Renal cortex interstitium (tissue), 15 donors: ENCODE measurements at places on chromosomes 2 and 18. TPM values are rescaled to one million over a fixed set of nuclear protein-coding genes. Genes with fewer than 3 reads are reported as not detected.

- no peak for DNase-seq
Observed at GRCh38 chr2:190367091-190367490, 23.7 kb downstream of the INPP1 start.

- no peak for DNase-seq
Observed at GRCh38 chr18:77151033-77151771, 18.6 kb upstream of the MBP start.

DNA sequence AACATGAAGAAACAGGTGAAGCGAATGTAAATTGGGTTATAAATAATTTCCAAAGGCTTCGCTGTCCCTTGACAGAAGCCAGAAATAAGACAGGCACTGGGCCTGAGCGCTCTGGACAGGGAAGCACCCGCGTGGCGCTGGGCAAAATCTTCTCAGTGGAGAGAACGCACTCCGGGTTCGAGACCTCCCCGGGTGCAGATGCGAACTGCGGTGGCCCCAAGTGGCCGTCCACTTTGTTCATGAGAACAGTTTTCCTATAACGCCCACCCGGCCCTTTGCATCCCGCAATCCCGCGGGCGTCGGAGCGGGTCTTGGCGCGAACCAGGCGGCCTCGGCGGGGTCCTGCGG, 651 bp upstream of the DPYSL5 start:
- DNase-seq = no peak

DNA sequence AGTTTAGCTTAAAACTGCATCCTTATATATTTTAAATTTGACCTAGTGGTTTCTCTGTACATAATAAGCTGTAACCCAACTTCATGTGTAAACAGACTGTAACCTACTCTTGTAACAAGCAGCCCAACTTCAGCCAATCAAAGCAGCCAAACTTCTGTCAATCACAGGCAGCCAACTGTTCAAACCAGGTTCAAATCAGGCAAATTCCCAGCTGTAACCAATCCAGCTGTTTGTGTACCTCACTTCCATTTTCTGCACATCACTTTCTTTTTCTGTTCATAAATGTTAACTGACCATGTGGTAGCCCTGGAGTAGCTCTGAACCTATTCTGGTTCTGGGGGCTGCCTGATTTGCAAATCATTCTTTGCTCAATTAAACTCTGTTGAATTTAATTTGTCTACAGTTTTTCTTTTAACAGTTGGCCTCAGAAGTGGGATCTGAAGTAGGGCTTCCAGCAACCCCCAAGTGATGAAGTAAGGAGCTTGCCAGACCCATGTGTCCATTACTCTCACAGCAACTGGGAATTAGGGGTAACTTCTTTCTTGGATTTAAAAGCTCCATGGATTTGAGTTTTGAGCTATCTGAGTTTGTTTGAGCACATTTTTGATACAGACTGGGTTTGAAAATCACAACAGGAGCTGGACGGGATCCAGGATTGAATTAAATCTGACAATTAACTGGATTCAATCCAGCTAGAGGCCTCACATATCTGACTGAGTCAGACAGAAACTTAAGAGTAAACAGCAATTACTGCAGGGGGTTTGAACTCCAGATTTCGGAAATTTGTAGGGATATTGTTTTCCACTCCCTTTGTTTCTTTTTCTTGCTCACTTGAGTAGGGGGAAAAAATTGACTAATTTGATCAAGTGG, 1569.7 kb upstream of the SLC39A10 start:
- DNase-seq = no peak

DNA sequence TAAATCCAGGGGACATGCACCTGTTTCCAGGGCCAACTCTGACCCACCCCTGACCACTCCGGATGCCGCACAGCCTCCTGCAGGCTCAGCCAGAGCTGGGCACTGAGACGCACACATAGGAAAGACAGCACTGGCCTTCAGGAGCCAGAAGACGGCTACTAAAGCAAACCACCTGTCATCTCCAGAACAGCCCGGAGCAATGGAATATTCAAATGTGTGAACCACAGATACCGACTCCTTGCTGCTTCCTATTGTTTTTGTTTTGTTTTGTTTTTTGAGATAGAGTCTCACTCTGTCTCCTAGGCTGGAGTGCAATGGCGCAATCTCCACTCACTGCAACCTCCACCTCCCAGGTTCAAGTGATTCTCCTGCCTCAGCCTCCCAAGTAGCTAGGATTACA, 94.0 kb downstream of the LAMA1 start:
- no peak for DNase-seq

The C2orf66 gene
- 0.71 TPM for polyA plus RNA-seq

- no peak for DNase-seq
Observed at GRCh38 chr2:217223222-217223930, 363.5 kb upstream of the TNP1 start.

- DNase-seq = no peak
Observed at GRCh38 chr2:42928692-42929545, 136.5 kb upstream of the HAAO start.

- DNase-seq = no peak
Observed at GRCh38 chr2:70939001-70939838, 3.5 kb downstream of the ATP6V1B1 start.

DNA sequence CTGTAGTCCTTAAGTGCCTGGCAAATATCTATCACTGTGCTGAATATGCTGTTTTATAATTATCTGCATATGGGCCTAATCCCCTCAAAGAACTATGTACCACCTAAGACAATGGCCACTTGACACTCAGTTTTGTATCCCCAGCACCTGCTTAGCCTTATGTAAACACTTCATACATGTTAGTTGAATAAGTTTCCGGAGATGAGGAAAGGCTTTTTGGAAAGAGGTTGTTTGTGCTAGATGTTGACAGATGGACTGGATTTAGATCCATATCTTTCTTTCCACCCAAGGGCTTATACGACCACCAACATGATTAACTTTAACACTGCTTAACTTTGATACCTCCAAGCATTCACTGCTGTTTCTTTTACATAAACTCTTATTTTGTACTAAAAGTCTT, 63.3 kb downstream of the FAM228A start:
- DNase-seq = no peak

The LBX2 gene
- 4.7 TPM for polyA plus RNA-seq

DNA sequence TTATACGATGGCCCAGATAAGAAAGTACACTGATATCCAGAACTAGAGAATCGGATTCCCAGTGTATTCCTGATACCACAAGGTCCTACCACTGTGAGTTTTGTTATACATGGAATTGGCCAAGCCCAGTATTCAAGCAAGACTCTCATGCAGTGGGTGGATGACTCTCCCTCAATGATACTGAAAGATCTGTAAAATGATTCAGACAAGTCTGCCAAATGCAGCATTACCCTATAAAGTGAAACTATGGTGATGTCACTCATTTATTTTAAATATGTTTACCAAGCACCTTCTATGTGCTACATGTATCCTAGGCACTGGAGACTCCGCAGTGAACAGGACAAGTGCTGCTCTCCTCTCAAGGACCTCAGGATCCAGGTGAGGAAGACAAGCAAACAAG, 22.6 kb downstream of the MYO5B start:
- DNase-seq = no peak

The CHN1 gene
- 28.9 TPM for polyA plus RNA-seq

DNA sequence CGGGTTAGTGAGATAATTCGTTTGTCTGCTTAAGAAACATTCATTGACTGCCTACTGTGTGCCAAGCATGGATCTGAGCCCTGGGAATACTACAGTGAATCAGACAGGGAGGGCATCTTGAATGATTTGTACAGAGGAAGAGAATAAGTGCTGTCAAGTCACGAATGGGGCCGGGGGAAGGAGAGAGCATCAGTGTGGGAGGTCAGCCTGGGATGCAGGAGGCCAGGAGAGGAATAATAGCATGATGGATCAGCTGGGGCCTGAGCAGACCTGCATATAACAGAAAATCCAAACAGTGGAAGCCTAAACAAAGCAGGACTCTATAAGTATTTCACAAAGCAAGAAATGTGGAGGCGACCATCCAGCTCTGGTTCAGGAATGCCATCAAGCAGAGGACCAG, 55.4 kb upstream of the PAX8 start:
- no peak for DNase-seq

The ANTXR1 gene
- polyA plus RNA-seq = 89.0 TPM

DNA sequence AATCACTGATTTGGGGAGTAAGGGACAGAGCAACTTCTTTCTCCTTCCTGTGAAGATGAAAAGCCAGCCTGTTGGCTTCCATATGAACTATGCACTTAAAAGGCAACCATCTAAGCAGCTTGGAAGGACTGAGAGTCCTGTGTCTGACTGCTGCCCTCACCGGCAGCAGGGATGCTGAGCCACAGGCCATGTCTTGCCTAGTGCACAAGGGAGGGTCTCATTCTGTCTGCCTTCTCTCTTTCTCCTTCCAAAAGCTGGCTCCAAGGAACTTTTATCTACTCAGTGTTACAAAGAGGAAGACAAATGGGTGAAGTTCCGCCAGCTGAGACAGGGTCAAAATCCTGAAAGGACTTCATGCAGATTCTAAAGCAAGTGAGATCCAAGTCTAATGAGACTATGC, 146.3 kb downstream of the MTCL1 start:
- DNase-seq = no peak

The SGO2 gene
- 19.2 TPM for polyA plus RNA-seq

- DNase-seq = no peak
Observed at GRCh38 chr2:190413421-190413820, 5.3 kb downstream of the MFSD6 start.

The SULT1C4 gene
- polyA plus RNA-seq = 39.8 TPM

GRCh38 chr2:109659396-109660045, 45.4 kb downstream of the SOWAHC start:
- no peak for DNase-seq

DNA sequence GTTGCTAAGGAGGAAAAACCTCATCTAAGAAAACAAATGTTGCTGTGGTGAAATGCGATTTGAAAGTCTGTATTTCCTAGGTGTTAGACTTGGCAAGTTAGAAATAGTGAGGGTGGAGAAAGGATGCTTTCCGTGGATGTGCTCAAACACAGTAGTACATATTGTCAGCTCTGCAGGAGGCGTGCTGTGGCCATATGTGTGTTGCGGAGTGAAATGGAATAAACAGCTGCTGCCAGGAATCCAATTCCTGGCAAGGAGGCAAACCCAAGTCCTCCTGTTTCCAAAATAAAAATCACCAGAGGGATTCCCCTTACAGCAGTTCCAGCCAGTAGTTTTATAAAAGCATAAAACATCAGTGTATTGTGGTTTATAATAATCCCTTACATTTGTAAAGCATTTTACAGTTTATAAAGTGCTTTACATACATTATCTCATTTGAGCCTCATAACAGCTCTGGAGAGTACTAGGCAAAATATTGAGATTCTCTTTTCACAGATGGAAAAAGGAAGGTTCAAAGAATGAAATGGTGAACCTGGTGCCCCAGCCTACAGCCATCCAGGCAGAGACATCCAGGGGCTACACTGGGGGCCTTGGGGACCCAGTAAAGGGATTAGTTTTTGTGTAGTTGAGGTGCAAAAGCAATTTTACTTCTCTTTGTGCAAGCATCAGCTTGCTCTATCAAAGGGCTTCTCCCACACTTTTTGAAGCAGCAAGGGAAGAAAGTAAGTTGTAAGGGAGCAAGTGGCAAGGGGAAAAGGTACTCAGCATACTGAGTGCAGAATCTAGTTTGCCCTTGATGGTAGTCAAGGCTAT, 206.0 kb downstream of the AGPS start:
- no peak for DNase-seq

DNA sequence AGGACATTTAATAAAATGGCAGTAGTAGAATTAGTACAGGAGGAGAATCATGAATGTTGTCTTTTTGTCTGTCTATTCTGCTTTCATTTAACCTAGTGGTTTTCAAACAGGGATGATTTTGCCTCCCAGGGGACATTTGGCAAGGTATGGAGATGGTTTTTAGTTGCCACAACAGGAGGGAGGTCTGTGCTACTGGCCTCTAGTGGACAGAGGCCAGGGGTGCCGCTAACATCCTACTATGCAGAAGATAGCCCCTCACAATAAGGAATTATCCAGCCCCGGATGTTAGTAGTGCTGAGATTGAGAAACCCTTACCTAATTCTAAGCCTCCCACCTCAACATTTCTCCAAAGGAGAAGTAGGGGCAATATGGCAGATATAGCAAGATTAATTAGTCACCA, 18.3 kb downstream of the FASTKD2 start:
- DNase-seq = no peak

DNA sequence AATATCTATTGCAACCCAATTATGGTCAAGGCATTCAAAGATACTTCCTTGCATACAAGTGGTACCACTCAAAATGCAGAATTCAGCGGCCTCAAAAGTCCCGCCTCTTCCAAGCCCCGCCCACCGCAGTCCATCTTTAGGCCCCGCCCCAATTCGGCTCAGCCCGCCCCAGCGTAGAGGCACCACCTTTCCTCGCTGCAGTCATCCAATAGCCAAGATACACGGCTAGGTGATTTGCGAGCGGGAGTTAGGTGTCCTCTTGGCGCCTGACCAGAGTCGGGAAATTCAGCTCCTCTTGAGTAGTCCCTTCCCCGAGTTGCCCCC, 431 bp upstream of the SEC11C start:
- DNase-seq = no peak

The LYG1 gene
- 6.2 TPM for polyA plus RNA-seq
